T-helper 9 cell (primary cell): ENCODE measurements at places on chromosomes 5 and 9.
A peak's percentile ranks its signal among the peaks of the same experiment; 100 is the strongest.

DNA sequence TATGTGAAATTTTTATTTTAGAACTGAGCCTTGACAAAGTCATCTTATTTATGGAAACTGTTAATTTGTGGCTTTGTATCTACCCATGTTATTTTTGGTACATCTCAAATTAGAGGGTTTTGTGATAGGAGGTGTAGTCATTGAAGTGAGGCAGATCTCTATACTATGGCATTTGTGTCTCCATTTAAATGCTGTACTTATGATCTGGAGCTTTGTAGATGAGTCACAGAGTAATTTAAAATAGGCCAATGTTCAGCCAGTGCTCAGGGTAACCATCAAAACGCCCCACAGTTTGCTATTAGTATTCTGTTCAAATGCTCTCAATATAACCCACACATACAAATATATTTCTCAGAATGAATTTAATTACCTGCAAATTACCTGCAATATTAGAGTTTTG, 351.5 kb upstream of the KLF9 start:
- no peak for DNase-seq

GRCh38 chr5:29162297-29162696, 2031.2 kb upstream of the CDH6 start:
- no peak for DNase-seq

GRCh38 chr9:36158917-36159316, 10.3 kb upstream of the CCIN start:
- DNase-seq, result no peak

- no peak for DNase-seq
Measured at GRCh38 chr5:155260798-155261197, 247.2 kb downstream of the KIF4B start.

GRCh38 chr5:54944364-54944763, 41.0 kb downstream of the ESM1 start:
- peak; percentile 23 for DNase-seq

- DNase-seq, result no peak
Measured at GRCh38 chr5:95866435-95867040, 44.0 kb upstream of the GLRX start.

- no peak for DNase-seq
Measured at GRCh38 chr9:100578610-100579009, 731 bp downstream of the CAVIN4 start.

DNA sequence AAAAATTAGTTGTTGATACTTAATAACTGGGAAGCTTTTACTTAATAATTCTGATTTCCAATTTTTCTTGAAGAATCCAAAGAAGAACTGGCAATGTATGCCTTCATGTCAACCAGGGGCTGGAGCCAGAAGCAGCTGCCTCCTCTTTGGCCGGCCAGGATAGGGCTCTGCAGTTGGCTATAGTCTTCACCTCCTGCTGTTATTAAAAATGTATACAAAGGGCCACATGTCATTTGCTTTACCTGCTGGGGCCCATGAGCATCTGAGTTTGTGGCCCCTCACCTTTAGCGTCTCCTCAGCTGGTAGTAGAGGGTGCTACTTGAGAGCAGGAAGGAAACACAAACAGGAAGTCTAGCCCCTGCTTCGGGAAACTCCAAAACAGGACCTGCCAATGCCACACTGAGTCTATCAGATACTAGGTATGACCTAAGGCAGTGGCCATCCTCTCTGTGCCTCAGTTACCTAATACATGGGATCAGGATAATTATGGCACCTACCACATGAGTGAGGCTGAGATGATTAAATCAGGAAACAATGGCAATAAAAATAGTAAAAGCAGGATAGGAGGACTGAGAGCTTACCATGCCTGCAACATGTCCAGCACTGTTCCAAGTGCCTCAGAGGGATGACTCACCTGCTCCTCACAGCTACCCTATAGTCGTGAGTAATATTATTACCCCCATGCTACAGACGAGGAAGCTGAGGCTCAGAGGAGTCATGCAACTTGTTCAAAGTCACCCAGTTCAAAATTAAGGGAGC, 21.3 kb downstream of the CCDC69 start:
- no peak for DNase-seq

GRCh38 chr5:94471521-94471920, 146.9 kb downstream of the KIAA0825 start:
- no peak for DNase-seq

DNA sequence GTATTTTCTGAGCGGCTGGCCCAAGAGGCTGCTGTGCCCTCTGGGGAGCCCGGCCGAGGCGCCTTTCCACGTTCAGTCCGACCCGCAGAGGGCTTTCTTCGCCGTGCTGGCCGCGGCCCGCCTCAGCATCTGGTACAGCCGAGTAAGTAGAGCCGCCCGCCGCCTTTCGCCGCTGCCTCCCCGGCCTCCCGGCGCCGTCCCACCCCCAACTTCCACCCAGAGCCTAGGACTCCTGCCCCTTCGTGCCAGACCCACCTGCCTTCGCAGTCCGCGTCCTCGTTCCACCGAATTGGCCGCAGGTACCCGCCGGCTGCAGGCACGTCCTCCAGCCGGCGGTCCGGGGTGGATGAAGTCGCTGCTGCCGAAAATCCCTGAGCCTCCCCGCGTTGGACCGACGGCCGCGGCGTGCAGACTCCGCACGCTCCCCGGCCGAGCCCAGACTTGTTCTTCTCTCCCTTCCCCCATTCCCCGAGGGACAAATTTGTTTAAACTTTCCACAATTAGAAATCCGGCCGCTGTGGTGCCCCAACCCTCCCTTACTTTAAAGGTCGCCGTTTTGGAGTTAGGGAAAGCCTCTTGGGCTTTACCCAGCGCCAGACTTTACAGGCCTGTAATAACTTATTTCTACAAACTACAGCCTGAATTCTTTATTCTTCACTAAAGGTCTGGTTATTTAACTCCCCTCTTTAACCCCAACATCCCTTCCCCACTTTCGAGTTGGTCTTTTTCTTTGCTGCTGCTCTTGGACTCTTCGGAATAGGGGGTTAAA, 589 bp downstream of the RIC1 start:
- peak; percentile 28 for DNase-seq

DNA sequence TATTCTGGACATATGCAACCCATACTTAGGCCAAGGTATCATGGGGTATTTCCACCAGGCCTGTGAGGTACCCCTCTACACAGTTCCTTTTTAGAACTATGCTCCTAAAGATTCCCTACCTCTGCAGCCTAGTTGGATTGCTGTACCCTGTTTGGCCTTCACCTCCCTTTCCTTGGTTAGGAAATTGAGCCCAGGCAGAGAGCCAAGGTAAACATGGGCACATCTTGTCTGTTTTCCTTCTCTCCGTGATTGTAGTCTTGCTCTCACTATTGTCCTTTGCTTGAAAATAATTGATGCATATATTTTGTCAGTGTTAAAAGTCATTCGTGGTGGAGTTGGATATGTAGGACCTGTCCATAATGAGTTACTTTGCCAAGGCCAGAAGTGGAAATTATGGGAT, 26.7 kb downstream of the BDP1 start:
- DNase-seq, result no peak

- DNase-seq, result no peak
Measured at GRCh38 chr5:96093340-96093739, 131.7 kb upstream of the ELL2 start.

DNA sequence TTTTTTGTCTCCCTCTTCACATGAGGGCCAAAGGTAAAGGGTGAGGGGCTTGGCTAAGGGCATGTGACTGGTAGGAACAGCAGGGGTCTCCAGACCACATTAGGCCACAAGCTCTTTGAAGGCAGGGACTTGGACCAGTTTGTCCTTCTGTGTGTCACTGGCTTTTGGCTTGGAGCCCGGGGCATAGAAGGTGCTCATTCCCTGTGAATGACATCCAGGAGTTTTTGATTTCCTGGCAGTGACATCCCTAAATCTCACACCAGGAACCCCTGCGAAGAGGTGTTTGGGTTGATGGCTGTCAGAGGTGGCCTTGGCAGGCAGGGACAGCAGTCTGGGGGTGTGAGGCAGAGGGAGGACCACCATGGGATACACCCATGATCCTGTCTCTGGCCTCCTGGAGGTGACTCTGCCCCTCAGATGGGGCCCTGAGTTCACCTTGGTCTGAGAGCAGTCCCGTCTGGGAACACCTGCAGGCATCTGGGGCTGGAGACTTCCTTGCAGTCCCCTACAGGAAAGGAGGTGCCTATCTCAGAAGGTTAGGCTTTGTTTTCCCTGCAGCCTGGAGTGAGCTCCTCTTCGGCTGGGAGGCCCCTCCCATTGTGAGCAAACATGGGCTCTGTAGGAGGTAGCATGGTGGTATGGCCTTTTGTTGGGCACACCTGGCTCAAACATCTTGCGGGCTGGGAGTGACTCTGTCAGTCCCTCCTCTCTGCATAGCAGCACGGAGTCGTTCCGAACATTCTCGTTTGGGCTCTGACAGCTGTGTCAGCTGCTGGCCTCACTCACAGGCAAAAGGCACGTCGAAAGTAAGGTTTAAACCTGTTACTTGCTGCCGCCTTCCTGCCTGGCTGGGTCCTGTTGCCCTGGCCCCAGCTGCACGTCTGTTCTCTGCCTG, 38.6 kb upstream of the PITX1 start:
- no peak for DNase-seq

DNA sequence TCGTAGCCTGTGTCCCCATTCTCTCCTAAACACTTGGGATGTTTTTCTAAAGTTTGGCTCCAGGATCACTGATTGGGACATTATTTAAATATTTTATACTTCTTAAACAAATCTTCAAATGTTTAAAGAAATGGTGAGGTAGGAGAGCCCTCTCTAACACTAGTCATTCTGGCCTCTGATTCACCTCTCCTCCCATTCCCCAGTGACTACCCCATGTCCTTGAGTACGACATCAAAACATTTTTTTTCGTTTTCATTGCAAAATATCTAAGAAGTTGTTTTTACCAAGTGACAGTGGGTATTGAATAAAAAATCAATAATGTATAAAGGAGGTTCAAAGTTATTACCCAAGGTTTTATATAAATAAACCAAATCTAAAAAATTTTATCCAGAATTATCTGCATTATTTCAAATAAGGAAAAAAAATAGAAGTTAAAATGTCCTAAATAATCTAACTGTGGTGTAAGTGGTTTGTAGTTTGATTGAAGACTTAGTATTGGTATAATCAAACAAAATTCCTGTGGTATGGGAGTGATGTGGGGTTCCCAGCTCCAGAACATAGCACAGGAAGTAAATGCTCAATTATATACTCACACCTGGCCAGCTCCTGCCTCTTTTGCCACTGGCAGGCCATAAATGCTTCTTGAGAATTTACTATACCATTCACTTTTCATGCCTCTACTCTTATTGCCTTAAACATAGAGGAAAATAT, 51.1 kb downstream of the MAST4 start:
- no peak for DNase-seq

DNA sequence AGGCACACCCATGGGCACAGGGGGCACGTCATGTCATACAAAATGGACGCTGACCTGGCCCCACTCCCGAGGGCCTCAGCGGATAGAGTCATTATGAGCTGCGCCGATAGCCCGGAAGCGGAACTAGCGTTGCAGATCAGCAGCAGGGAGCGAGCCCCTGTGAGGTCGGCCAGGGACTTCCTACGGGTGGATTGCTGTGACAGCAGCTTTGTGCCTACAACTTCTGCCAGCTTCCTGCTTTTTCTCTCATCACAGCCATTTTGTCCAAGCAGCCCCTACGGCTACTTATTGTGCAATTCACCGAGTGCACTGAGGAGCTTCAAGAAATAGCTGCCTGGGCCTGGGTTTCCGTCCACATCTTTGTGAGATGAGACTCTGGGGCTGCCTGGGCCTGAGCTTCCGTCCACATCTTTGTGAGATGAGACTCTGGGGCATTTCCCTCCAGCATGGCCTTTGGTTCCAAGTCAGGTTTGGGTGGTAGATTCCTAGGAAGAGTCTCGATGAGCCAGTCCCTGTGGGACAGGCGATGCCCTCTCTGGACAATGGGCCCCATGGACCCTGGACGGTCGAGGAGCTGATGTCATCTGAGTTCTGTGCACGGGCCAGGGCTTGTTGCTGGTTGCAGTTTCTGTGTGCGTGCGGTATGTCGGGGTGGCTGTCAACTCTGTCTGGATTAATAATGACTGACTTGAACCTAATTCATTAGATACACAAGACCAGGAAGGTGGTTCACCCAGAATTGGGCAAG, 67.0 kb upstream of the GNE start:
- DNase-seq, result no peak

DNA sequence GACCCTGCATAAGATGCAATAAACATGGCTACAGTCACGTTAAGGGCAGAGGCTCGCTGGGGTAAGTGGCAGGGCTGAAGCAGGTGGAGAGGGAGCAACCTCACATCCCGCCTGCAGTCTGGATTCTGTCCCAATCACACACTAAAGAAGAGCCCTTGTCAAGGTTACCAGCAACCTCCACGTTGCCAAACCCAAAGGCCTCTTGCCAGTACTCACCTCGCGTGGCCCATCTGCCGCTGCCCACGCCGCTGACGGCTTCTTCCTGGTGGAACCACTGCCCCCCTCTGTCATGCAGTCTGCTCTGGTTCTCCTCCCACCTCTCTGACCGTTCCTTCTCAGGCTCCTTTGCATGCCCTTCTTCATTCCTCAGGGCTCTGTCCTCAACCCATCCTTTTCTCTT, 8.8 kb downstream of the AQP7 start:
- no peak for DNase-seq

GRCh38 chr5:172165465-172165864, 22.6 kb downstream of the STK10 start:
- DNase-seq, result no peak

- no peak for DNase-seq
Measured at GRCh38 chr5:53558966-53559365, 1.5 kb upstream of the NDUFS4 start.

GRCh38 chr5:149760854-149761187, 30.7 kb downstream of the PPARGC1B start:
- DNase-seq, result no peak

DNA sequence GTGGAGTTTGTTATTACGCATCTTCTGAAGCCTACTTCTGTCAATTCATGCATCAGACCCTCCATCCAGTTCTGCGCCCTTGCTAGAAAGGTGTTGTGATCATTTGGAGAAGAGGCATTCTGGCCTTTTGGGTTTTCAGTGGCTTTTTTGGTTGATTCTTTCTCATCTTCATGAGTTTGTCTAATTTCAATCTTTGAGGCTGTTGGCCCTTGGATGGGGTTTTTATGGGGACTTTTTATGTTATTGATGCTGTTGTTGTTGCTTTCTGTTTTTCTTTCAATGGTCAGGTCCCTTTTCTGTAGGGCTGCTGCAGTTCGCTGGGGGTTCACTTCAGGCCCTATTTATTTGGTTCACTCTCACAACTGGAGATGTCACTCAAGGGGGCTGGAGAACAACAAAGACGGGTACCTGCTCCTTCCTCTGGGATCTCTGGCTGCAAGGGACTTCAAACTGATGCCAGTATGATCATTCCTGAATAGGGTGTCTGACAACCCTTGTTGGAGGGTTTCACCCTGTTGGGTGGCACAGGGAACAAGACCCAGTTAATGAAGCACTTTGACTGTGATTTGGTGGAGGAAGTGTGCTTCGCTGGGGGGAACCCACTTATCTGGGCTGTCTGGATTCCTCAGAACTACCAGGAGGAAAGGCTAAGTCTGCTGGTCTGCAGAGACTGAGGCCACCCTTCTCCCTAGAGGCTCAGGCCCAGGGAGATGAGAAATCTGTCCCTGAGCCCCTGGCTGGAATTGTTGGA, 226.7 kb upstream of the PTGER4 start:
- no peak for DNase-seq

DNA sequence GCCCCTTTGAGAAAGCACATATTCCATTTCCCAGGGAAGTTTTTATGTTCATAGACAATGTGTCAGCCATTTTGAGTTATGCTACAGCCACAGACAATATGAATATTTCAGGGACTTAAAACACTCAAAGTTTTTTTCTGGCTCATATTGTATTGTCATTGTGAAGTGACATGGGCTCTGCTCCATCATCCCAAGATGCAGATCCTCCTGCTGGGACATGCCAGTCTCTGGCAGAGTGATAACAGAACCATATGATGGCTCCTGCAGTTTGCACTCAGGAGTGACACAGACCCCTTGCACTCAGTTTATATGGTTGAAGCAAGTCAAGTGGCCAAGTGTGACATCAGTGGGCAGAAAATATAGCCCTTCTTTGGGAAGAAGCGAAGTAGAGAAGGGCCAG, 498.4 kb upstream of the TUSC1 start:
- no peak for DNase-seq
